ENCODE measurements at places on chromosomes 7 and 10.
A peak's percentile ranks its signal among the peaks of the same experiment; 100 is the strongest.

- no peak for DNase-seq
Measured at GRCh38 chr10:32199714-32200394, 143.6 kb upstream of the KIF5B start.

- no peak for DNase-seq
Measured at GRCh38 chr7:55063633-55064032, 44.8 kb downstream of the EGFR start.

GRCh38 chr7:106905734-106906133 is 40.7 kb downstream of the PIK3CG start:
- DNase-seq: no peak

- no peak for DNase-seq
Measured at GRCh38 chr10:43078986-43079273, 2.1 kb downstream of the RET start.

DNA sequence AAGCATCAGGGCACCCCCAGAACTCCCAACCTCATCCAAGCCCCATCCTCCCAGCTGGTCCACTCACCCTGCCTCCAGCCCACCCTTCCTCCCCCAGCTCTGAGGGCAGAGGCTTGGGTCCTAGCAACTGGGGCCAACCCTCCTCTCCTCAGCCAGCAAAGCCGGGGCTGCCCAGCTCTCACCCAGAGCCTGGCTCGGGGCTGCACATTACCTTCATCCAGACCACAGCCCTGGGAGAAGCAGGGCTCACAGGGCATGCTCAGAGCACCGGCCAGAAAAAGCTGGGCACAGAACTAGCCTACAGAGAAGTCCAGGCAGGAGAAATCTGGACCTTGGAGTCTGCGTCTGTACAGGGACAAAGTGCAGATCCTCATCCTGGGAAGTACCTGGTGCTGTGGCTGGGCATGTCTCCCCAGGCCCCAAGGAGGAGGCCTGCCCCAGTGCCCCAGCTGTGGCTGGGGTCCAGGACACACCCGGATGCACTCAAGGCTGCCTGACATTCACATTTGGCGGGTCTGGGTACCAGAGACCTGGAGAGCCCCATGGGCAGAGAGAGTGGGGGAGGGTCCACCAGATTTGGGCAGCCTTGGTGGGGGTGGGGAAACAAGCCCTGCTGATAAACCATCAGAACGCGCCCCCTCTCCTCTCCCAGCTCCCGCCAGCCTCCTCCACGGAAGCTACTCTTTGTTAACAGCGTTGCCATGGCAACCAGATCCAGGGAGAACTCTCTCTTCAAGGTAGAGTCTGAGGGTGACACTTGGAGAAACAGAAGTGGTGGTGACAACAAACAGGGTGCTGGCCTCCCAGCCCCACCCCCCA is 5.1 kb downstream of the RASGEF1A start:
- DNase-seq: no peak

DNA sequence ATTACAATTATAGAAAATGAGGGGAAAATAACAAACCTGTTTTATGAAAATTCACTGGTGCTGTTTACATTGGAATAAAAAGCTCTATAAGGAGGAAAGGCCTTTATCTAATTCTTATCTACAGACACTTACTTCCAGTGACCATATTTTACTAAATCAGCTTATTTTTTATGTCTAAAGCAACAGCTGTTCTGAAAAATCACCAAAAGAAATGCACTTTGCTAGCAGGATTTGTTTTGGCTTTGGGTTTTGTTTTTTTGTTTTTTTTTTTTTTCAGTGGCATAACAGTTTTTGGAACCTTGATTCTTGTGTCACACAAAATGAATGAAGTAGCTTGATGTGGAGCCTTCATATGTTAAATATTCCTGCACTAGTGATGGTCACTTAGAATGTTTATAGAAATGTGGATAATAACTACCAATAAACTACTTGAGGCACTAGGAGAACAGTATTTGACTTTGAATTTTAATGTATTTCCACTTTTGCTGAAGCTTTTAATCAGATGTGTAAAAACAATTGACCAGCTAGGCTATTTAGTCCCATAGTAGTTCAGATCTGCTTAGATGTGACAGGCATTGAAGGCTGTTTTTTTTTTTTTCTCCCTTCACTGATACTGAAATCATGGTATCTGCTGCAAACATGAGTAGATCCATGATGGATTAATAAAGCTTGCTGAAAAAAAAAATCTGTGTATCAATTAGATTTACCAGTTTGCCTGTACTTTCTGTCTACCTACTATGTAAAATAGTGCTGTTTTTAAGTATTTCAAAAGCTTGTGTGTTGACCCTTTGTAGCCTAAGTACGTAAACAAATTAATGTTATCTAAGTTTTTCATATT is 2.8 kb downstream of the ARL4A start:
- DNase-seq: no peak

- DNase-seq: no peak
Measured at GRCh38 chr10:93221521-93221920, 147.8 kb downstream of the CYP26A1 start.

GRCh38 chr7:100865938-100866728 is 1.1 kb upstream of the TRIP6 start:
- peak; percentile 40 for DNase-seq

DNA sequence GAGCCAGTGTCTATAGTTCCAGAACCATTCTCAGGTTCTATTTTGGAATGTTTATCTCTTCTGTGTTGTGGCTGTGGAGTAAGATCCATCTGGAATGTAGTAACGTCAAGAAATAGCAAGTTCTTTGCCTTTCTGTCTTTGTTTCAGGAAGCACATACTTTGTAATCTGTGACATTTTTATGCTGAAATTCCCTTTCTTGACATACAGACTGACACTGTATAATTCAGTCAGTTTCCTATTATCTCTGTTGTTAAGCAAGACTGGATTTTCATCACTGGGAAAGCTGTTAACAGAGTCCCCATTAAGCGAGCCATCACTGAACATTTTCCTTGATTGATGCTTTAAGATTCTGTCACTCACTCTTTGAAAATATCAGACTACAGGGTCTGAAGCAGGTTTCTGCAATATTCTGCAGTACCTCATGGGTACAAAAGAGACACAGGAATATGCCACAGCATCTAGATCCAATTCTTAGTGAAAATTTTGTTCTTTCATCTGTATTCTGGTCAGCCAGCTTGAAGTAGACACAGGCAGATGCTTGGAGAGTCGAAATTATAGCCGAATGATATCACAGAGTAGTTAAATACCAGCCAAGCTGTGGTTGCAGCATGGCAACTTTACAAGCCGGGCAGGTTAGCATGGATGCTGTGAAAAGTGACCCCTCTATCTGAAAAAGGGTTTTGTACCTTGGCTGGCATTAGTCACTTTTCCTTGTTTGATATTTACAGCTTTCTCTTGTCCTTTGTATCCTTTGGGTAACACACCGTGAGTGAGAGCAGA is 62.6 kb downstream of the CACNB2 start:
- no peak for DNase-seq

DNA sequence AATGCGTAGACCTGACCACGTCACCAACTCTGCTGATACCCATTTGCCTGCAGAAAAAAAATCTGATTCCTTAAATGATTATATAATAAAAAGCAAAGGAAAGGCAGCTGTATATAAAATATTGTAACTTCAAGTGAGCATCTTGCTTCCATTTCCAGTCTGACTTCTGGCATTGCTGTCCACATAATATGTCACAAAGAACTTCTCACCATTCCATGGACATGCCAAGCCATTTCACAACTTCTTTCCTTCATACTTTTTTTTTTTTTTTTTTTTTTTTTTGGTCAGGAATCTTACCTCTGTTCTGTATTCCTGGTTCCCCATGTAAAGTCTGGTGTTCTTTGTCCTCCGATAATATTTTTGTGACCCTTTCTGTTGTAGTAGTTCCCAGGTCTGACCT is 165.5 kb downstream of the SND1 start:
- DNase-seq: no peak

GRCh38 chr10:86790394-86790793 is 34.0 kb downstream of the BMPR1A start:
- no peak for DNase-seq

DNA sequence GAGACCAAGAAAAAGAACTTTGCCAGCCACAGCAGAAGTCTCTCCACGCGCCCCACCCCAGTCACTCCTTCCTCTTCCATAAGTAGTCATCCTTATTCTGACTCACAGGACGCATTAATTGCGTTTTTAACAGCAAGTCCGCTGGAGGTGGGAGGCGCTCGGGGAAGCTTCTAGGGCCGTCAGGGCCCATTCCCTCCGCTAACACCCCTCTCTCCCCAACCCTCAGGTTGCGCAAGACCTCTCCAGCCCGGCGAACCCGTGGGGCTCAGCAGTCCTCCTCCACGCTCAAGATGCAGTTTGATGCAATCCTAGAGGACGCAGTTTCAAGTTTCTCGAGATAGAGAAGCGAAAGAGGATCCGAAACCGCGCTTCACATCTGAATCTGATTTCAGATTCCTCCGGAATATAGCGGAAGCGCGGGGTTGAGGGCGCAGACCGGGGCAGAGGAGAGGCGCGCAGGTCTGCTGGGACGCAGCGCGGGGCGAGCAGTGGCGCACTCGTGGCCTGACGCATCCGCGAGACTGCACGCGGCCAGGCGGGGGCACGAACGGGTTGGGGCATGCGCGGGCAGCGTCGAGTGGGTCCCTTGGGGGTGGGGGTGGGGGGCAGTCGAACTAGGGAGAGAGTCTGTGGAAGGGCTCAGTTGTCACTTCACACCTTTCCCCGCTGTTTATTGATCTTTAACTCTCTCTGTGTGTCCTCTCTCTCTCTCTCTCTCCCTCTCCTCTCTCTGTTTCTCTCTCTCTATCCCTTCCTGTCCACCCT is 37.8 kb upstream of the PSAP start:
- peak; percentile 28 for DNase-seq

DNA sequence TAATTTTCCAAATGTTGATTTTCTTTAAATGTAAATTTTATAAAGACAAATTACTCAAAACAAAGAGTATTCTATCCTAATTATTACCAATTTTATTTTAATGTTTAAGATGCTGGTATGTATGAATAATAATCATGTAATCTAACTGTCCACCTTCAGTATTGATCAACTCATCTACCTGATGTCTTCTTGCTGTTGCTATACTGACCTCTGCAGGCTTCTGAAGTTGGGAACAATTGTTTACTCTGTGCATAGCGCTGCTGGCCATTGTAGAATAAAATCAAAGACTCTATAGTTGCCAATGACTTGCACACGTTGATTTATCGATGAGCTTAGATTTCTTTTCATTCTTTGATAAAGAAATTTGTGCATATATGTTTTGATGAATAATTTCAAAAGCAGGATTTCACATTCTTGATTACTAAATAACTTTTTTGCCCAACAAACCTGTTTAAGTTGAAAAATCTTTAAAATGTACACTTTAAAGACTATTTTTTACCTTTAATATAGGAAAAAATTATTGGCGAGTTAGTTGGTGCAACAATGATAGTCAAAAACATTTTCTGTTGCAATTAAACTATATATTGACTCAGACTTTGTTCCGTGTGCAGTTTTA is 282.3 kb downstream of the TFEC start:
- no peak for DNase-seq

GRCh38 chr7:92608380-92609322 is 18.5 kb upstream of the FAM133B start:
- DNase-seq: no peak

GRCh38 chr10:30542001-30542894 is 87.3 kb downstream of the LYZL2 start:
- no peak for DNase-seq

- DNase-seq: no peak
Measured at GRCh38 chr7:1323178-1324027, 90.7 kb downstream of the UNCX start.

DNA sequence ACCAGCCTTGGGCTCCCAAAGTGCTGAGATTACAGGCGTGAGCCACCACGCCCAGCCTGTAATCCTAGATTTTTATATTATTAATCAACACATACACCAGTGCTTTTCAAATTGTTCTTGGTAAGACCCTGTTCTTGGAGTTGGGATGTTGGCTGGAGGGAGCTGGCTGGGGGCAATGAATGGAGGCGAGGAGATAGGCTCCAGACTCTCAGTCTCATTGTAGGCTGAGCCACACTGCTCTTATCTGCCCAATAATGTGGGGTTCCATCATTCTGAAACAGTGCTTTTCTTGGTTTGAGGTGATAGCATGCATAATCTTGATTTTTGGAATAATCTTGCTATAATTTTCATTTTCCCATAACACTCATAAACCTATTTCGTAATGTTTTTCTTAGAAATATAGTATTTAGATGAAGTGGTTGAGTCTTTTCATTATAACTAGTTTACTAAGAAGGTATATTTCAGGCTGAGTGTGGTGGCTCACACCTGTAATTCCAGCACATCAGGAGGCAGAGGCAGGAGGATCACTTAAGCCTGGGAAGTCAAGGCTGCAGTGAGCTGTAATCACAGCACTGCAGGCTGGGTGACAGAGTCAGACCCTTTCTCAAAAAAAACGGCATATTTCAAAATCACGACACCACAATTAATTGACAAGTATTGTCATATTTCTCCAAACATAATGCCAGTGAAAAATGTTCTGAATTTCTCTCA is 65.1 kb upstream of the LYZL2 start:
- DNase-seq: no peak

- no peak for DNase-seq
Measured at GRCh38 chr10:24966962-24967481, 14.6 kb upstream of the PRTFDC1 start.

- no peak for DNase-seq
Measured at GRCh38 chr7:111014079-111014478, 76.8 kb upstream of the LRRN3 start.

- no peak for DNase-seq
Measured at GRCh38 chr10:80173466-80173865, 31.9 kb downstream of the ANXA11 start.

DNA sequence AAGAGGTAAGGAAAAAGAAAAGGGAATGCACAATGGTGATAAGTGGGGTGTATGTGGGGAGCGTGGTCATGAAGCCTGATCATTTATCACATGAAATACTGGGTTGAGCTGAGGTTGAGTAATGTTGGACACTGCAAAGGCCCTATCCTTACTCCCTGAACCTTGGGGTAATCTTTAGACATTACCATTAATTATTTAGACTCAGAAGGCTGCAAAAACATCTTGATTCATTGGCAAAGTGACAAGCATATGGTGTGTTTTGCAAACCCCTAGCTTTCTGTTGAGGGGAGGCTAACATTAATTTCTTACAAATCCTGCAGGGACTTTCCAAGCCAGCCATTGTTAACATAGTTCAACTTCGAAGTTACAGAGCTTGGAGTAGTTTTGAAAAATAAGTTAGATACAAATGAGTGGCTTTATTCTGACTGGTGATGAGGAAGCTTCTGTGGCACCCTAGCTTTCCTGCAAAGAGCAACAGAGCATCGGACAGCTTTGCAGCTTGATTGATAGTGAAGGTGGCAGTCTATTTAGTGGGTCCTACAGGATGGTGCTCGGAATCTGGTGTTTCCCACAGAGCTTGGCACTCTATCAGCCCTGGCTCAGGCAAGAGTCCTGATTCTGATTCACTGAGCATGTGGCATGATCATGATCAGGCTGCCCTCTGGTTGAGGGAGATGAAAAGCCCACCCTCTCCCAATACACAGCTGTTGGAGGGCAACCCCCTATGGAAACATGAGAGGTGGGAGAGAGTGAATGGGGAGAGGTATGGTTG is 153.7 kb upstream of the NPVF start:
- DNase-seq: no peak

- DNase-seq: no peak
Measured at GRCh38 chr10:26467639-26468038, 29.5 kb downstream of the APBB1IP start.

DNA sequence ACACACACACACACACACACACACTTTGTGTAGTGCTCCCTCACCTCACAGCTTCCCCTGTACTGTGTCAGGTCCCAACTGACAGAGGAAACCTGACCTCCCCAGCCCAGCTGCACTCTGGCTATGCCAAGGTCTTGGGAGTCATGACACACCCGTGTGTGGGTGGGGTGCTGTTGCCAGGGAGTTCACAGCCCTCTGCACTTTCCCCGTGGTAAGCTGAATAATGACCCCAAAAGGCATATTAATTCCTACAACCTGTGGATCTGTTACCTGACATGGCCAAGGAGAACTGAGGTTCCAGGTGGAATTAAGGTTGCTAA is 8.9 kb upstream of the NANOS1 start:
- no peak for DNase-seq
